ENCODE measurements at places on chromosomes 2 and 18.

- no peak for DNase-seq
Observed at GRCh38 chr2:216756435-216756834, 61.1 kb upstream of the IGFBP5 start.

- no peak for DNase-seq
Observed at GRCh38 chr18:12397793-12398192, 9.9 kb upstream of the PRELID3A start.

GRCh38 chr2:46967990-46968647 lies 52.5 kb upstream of the MCFD2 start:
- peak; percentile 85 for DNase-seq

- no peak for DNase-seq
Observed at GRCh38 chr18:59303006-59303405, 15.4 kb downstream of the CPLX4 start.

- peak; percentile 20 for DNase-seq
Observed at GRCh38 chr18:8889489-8889888, 184.1 kb downstream of the MTCL1 start.

DNA sequence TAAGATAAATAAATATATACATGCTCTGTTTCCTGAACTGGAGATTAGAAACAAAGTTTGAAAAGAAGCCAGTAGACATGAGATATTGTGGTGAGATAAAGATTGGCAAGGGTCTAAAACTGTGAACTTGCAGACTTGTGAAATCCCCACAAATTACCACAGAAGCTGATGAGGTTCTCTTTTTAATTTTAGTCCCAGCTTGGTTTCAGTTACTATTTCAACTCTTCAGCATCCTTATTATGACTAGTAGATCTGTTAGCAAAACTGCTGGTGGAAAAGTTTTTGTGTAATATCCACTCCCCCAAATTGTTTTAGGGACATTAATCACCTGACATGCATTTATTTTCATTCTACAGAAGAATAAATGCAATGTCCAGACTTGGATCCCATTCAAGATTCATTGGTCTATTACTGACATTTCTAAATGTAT lies 20.8 kb downstream of the RASGRP3 start:
- DNase-seq: no peak

DNA sequence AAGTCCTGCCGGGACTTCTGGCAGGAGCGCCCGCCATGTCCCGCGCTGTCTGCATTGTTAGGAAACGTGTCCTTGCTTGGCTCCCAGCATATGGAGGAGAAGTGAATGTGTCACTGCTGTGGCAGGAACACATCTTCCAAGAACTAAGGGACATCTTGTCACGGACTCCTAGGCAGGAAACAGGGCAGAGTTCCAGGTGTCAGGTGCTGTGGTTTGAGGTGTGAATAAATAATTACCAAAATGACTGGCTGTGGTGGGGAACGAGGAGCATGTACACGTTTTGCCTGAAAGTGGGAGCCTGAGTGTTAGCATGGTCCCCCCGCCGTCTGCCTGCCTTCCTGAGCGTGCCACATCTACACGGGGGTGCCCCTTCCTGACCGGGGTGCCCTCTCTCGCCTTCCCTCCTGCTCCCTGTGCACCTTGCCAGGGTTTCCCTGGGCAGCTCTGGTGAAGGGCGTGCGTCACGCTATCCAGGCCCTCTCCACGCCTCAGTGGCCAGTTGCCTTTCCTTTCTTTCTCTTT lies 237.5 kb downstream of the LDLRAD4 start:
- DNase-seq: no peak

- DNase-seq: no peak
Observed at GRCh38 chr2:136323195-136323594, 205.2 kb upstream of the CXCR4 start.

DNA sequence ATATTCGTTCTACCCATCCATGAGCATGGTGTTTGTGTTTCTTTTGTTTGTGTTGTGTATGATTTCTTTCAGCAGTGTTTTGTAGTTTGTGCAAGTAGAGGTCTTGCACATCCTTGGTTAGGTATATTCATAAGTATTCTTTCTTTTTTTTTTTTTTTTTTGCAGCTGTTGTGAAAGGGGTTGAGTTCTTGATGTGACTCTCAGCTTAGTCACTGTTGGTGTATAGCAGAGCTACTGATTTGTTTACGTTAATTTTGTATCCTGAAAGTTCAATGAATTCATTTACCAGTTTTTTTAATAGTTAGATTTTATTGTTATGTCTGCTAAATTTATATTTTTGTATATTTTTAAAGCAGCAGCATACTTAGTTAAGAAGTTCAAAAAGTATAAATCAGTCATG lies 834.4 kb upstream of the NRXN1 start:
- DNase-seq: no peak

DNA sequence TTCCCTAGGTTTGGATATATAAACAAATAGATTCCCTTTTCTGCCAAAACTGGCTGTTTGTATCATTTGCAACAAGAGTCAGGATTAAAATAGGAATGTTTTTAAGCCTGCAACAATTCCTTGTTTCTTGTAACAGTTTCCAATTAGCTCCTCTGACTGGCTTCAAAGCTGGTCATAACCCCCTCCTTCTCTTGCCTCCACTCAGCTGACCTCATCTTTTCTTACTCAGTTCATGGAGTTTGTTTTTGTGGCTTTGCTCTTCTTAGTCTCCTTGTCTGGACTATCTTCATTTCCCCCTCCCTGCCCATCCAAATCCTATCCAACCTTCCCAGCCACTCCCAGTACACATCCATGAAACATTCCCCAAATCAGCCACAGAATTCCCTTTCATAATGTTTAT lies 14.3 kb upstream of the RAPH1 start:
- no peak for DNase-seq

DNA sequence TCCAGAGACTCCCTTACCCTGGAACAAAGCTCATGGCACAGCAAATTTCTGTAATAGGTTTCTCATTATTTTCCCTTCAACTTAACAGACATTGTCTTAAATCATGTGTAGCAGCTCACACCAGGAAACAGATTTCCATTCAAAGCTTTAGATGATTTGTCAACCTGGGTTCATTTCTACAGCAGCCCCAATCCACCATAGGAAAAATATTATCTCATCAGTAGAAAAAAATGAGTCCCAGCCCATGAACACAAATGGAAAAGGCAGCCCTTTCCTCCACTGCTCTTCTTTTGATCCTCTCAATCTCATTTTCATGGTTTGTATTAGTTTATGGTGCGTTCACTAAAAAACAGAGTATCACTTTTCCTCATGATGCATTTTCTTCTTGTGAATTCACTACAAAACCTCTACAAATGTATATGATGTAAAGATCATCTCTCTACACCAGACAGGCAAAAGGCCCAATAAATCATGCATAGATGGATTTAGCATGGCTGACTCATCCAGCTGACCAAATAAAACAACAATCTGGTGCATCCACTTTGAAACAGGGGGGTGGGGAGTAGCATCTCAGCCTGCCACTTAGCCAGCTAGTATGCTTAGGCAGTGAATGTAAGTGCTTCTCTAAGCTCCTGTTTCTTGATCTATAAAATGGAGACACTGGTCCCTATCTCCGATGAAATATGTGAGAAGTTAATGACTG lies 78.6 kb downstream of the SATB2 start:
- no peak for DNase-seq

DNA sequence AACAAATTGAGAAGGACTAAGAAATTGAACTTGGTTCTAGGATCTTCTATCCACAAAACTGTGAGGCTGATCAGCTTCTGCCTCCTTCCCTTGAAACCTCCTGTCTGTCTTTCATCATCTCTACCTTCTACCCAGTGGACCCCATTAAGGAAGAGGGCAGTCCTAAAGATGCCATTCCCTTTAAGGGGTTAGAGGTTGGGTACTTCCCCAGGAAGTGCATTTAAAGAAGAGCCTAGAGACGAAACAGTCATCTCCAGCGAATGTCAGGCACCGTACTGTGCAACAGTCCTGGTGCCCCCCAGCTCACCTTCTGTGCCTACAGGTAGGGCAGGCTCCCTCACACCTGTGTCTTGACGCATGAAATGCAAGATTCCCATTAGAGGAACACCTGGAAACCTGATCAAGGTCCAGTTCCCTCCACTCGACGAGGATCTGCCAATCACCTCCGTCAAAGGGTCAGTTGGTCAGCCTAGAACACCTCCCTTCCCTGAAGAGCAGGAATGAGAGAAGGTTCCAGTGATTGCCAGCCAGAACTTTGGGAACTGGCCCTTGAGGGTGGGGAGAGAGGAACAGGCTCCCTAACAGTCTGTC lies 20.9 kb downstream of the LOXHD1 start:
- no peak for DNase-seq

DNA sequence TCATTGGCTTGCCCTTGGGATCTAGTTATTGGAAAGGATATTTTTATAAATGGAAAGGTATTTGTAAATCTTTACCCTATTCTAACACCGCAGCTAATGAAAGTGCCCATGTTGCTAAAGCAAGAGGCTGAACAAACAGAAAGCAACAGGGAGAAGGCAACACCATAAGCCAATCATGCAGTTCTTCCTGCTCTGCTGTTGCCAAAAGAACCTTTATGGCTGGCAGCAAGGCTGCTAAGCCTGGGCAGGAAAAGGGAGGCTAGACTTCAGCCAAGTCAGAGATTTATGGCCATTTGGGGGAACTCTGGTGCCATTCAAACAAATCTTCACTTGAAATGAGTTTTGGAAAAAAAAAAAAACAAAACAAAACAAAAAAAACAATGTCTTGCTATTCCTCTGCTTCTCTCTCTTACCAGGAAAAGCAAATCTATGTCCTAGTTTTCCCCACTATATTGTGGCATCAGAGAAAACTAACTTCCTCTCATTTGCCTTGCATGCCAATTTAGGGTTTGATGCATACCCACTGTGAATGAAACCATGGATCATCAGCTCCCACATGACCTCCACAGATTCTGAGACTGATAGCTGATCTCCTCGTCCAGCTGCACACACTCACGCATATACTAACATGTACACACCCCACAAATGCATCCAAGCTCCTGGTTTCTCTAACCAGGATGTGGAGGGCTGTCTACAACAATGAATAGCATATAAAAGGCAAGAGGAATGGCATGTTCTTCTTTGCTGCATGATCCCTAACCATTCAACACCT lies 179.3 kb downstream of the C1D start:
- no peak for DNase-seq

GRCh38 chr2:68714866-68715265 lies 19.7 kb upstream of the ARHGAP25 start:
- DNase-seq: no peak

- DNase-seq: no peak
Observed at GRCh38 chr18:44726059-44726421, 45.4 kb downstream of the SETBP1 start.

DNA sequence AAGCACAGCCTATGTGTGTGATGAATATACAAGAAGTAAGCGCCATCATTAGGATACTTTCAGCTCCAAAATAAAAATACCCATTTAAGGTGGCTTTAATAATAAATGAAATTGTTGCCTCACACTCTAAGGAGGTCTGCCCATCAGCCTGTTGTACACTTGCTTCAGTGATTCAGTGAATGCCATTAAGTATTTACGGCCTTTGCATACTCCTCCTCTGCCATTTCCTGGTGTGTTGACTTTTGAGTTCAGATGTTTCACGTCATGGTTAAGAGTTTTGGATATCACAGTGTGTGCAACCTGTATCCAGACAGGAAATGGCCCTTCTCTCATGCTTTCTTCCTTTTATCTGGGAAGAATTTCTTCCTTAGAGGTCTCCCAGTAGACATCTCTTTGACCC lies 38.6 kb upstream of the SNORC start:
- no peak for DNase-seq

DNA sequence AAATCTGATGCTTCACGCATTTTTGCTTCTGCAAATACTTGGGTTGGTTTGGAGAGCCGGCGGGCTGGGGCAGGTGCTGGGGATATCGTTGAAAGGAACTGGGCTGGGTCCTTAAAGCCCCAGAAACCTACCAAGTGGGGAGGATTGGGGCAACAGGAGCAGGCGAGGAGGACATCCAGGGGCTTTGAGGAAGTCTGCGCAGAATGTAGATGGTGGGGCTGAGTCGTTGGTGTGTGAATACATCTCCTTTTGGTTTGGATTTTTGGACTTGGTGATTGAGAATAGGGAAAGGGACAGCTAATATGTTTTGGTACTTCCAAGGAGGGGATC lies 1.1 kb downstream of the DCC start:
- no peak for DNase-seq

GRCh38 chr18:59566533-59566971 lies 130.7 kb downstream of the CCBE1 start:
- peak; percentile 40 for DNase-seq

GRCh38 chr18:3284501-3284900 lies 22.6 kb downstream of the MYL12B start:
- DNase-seq: no peak

DNA sequence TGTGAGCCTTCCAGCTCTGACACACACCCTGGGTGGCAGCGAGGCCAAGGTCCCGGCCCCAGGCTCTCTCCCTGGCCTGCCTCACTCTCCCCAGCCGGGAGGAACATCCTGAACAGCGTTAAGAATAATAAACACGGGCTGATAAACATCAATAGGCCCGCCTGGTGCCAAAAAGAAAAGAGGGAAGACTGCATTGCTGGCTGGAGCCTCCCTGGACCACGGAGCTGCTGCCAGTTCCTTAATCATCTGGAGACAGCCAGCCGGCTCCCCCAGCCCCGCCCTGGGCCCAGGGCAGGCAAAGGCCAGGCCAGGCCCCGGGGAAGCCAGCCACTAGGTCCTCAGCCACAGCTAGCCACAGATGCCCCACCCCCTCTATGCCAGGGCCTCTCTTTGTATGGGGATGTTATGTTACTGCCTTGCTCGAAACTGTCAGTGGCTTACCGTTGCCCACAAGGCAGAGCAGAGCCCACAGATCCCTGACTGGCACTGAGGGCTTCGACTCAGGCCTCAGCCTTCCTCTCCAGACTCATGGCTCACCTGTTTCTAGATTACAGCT lies 293.7 kb downstream of the DYSF start:
- no peak for DNase-seq

GRCh38 chr18:57956491-57956890 lies 87.5 kb upstream of the NEDD4L start:
- DNase-seq: no peak

DNA sequence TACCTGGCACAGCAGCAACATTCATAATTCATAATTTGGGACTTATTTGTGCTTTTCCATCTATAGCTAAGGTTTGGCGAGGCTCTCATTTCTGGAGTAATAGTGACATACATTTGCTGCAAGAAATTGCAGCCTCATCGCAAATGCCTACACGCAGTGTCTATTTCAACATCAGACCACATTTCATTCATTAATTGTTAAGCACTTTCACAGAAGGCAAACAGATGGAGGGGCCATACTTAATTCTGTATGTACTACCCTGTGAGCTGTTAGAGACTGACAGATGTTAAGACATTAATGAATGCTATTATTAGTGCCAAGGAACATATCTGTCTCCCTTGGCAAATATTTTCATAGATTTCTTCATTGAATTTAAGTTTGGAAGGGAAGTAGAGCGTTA lies 125.7 kb downstream of the UXS1 start:
- DNase-seq: no peak
